ENCODE measurements at places on chromosomes 13 and 19.

GRCh38 chr19:40768869-40769268 is 6.5 kb upstream of the MIA start:
- no peak for DNase-seq

DNA sequence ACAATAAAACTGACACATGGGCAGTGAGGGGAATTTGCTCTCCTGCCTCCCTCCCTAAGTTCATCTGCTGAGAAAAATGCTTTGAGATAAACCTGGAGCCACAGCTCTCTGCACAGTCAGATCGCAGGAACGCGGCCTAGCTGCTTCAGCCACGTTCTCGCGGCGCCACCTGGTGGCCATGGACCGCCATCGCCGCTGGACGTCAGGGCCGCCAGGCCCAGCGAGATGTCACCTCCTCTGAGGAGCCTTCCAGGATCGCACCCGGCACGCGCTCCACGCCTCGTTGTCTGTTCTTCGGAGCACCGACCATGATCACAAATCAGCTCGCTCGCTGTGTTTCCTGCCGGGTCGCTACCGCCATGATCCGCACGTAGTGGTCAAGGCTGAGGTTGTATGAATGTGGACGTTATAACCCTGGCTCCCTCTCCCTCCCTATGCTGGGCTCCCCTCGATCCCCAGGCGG is 20.6 kb upstream of the USP29 start:
- DNase-seq, result peak; percentile 24

- no peak for DNase-seq
These were observed 16.9 kb downstream of the TMPRSS9 start for GRCh38 chr19:2376784-2377519.

DNA sequence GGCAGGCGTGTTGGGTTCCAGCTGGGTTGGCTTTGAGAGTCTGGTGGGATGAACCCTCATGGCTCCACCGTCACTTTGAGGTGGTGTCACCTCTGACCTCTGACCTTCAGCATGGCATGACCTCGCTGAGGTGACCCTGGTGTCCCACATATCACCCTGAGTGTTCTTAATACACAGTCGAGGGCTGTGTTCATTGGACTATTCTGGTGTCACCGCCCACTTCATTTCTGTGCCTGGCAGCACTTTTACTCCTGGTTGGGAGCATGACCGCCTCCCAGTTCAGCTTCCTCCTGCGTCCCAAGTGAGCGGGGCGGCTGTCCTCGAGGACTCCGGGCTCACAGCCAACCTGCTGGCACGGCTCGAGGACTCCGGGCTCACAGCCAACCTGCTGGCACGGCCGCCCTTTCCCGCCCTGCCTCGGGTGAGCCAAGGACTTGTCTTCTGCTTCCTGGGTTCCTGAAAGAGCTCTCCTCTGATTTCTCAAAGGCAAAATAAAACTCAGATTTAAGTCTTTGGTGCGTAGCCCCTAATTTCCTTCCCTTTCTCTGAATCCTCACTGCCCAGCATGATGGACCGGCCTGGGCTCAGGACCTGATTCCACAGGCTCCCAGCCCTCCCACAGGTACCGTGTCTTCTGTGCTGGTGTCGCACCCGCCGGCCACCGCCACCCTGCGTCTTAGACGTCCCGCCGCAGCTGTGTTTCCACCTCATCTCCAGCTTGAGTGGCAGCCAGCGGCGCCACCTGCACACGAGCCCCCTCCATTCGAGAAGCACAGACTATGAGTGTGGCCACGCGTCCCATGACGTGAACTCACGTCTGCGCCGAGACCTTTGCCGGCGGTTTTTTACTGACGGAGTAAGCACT is 10.4 kb downstream of the ATP4B start:
- DNase-seq, result no peak

DNA sequence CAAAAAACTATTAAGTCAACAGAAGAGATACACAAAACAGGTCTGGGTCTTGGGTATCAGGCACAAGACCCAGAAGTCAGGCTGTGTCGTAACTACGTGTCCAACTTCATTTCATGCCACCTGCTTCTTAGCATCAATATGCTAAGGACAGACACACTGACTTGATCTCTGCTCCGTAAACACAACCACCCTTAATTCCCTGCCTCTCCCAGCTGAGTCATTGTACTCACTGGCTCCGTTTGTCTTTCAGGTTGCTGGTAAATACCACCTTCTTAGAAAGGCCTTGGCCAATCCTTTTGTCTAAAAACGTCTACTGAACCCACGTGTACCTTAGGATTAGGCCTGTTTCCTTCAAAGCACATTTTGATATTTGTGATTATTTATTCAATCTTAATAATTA is 726.2 kb downstream of the PCDH9 start:
- no peak for DNase-seq

GRCh38 chr19:49506575-49507105 is 5.8 kb upstream of the FCGRT start:
- DNase-seq, result peak; percentile 64

GRCh38 chr13:40639221-40639681 is 27.2 kb downstream of the FOXO1 start:
- no peak for DNase-seq

DNA sequence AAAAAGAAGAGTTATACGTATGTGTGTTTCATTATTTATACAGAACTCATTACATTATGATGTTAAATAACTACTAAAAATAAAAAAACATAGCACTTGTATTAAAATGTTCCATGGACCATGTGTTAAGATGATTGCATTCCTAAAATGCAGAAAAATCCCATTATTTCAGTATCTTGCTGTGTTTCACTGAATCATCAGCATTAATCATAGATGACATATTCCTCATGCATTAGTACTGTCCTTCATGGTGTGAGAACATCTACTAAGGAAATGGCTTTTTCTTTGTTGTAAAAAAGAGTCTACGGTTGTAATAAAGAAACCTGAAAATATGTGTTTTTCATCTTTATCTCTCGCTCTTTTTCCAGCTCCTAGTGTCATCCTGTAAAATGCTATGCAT is 416.5 kb downstream of the FGF14 start:
- DNase-seq, result no peak

GRCh38 chr13:113399755-113400149 is 35.8 kb upstream of the GRTP1 start:
- no peak for DNase-seq

DNA sequence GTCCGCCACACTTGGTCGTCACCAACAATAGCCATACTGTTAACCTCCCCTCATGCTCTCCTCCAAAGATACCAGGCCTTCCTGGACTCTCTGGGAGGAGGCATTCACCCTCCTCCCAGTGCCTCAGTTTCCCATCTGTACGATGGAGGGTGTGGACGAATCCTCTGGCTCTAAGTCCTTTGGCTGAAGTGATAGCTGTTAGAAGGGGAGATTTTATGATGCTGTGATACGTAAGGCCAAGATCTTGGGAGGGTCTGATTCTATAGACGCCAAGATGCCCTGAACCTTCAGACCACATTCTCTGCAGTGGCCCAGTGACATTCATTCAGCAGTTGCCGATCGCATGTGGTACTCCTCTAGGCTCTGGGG is 14.8 kb upstream of the NOP53 start:
- no peak for DNase-seq

DNA sequence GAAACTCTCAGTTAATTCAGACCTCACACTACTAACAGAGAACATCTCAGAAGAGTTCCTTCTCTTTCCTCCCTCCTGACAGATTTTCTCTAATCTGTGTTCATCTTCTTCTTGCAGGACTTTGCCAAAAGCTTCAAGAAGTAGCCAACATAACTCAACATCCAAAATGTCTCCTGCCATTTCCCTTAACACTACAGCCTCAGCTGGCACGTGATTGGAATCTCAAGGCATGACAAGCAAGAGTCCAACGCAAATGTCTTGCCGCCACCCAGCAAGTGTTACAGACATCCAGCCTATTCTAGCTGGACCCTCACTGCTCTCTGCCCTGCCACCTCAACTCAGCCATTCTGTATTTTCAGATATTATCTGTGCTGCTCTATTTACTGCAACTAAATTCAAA is 135.1 kb downstream of the DNAJC15 start:
- no peak for DNase-seq

DNA sequence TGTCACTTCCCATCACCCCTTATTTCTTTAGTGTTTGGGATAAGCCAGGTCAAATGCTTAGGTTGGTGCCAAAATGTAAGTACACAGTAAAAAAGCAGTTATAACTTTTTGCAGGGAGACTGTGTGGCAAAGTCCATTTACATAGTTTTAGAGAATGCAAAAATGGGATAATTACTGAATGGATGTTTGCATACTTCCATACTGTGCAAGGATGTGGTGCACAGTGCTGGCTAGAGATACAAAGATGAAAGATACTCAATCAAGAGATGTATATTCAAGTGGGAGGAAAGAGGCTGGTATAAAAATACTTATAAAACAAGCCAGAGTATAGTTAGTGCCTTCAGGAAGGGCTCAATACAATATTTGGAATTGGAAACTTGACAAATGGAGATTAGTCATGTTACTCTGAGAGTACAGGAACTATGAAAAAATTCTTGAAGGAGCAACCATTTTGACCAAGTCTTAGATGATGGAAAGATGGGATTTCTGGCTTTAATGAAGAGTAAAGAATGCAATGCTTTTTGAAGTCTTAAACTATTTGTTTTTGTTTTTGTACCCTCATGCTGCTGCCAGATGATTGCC is 8.0 kb downstream of the PDS5B start:
- no peak for DNase-seq

DNA sequence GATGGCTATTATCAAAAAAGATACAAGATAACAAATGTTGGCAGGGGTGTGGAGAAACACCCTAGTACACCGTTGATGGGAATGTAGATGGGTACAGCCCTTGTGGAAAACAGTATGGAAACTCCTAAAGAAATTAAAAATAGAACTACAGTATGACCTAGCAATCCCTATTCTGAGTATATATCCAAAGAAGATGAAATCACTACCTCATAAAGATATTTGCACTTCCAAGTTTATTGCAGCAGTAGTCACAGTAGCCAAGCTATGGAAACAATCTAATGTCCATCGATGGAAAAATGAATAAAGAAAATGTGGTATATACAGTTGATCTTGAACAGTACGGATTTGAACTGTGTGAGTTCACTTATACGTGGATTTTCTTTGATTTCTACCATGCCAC is 28.3 kb downstream of the TDRD3 start:
- no peak for DNase-seq

DNA sequence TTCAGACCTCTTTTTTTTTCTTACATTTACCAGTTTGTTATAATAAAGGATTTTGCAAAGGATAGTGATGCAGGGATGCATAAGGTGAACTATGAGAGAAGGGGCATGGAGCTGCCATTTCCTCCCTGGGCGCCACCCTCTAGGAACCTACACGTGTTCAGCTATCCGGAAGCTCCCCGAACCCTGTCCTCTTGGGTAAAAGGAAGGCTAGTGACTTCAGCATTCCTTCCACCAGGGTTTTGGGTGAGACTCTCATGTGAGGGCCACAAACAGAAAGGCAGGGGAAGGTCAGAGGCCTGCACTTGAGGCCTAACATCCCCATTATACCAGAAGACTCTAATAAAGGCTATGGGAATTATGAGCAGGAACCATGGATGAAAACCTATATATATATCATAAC is 57.3 kb downstream of the IFT88 start:
- DNase-seq, result no peak

GRCh38 chr13:22210134-22210930 is 539.5 kb downstream of the FGF9 start:
- no peak for DNase-seq

- DNase-seq, result no peak
These were observed 64.0 kb downstream of the ANKRD10 start for GRCh38 chr13:110850840-110851239.

DNA sequence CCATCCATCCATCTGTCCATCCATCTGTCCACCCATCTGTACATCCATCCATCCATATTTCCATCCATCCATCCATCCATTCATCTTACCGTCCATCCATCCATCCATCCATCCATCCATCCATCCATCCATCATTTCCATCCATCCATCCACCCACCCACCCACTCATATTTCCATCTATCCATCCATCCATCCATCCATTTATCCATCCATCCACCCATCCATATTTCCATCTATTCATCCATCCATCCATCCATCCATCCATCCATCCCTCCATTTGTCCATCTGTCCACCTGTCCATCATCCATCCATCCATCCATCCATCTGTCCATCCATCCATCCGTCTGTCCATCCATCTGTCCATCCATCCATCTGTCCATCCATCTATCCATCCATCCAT is 20.3 kb upstream of the EMC10 start:
- DNase-seq, result no peak

GRCh38 chr13:112931028-112931934 is 37.7 kb upstream of the MCF2L start:
- DNase-seq, result no peak

DNA sequence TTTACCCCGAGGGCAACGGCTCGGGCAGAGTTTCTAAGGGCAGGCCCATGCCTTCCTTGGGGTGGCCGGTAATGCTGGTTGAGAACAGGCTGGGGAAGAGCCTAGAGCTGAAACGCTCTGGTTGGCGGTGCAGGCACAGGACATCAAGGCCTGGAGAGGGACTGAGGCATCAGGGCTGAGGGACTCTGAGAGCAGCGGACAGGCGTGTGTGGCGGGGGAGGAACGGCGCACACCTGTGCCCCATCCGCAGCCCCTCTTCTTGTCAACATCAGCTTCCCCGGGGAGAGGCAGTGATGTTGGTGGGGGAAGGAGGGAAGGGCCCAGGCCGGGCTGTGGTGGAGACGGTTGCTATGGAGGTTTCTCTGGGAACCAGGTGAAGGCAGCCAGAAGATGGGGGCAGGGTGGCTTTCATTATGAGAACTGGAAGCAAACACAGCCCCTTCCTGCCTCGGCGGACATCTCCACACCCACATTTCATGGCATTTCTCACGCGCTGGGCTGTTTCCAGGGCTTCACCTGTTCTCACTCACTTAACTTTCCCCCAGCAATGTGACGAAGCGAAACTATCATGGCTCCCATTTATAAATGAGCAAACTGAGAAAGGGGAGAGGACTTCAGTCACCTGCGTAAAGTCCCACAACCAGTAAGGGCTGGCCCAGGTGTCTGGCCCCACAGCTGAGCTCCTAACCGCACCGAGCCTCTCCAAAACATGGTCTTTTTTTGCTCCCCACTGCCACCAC is 8.2 kb upstream of the ATF5 start:
- no peak for DNase-seq

GRCh38 chr19:40163541-40164129 is 27.6 kb upstream of the MAP3K10 start:
- no peak for DNase-seq

- no peak for DNase-seq
These were observed 235.0 kb upstream of the ARGLU1 start for GRCh38 chr13:106802917-106803316.

Data from stimulated activated CD8-positive, alpha-beta memory T cell treated with anti-CD3 and anti-CD28 coated beads, Interleukin-15, amount 100 ng/mL, for 1 hour (primary cell).